ENCODE measurements at places on chromosomes 16 and 17. TPM values are rescaled to one million over a fixed set of nuclear protein-coding genes. Genes with fewer than 3 reads are reported as not detected.
A peak's percentile ranks its signal among the peaks of the same experiment; 100 is the strongest.

- DNase-seq = peak; percentile 87
Observed at GRCh38 chr17:74417178-74418045, 14.5 kb upstream of the GPRC5C start.

DNA sequence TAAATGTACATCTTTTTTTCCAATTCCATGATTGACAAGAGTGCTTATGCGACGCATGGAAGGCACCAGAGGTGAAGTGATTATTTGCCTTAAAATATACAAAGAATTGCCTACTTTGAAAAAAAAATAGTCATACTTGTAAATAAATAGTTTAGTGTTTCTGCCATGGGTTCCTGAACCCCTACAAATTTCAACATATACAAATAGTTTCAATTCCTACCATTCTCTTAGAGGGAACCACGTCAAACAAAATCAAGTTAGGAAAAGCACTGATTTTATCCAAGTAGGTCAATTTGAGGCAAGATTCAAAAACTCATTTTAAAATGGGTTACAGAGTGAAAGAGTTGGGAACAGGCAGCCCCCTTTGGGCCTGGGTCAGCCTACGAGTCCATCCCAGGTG is 11.7 kb downstream of the CMTM3 start:
- DNase-seq = no peak

DNA sequence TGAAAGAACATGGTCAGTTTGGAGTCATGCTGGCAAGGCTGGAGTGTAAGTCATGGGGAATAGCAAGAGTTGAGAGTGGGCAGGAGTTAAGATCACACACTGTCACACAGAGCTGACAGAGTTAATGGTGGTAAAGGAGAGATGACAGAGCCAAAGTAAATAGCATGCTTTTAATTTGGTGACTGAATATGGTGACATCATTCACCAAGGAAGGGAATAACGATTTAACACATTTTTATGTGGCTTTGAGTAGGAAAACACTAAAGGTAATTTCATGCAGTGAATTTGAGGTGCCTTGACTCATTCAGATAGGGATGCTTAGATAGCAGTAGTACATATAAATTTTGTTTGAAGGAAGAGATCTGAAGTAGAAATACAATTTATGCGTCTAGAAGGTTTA is 42.1 kb downstream of the SYNRG start:
- DNase-seq = no peak

- DNase-seq = no peak
Observed at GRCh38 chr17:40378966-40379365, 14.4 kb upstream of the GJD3 start.

GRCh38 chr17:38815576-38816193 is 9.4 kb downstream of the CWC25 start:
- DNase-seq = peak; percentile 73

- DNase-seq = no peak
Observed at GRCh38 chr17:44012391-44012790, 2.4 kb downstream of the TMEM101 start.

- peak; percentile 59 for DNase-seq
Observed at GRCh38 chr17:59643159-59644140, 23.8 kb downstream of the CLTC start.

GRCh38 chr16:58492735-58493134 is 7.2 kb upstream of the NDRG4 start:
- DNase-seq = no peak

Gene KRTAP4-6
- total RNA-seq = not detected

DNA sequence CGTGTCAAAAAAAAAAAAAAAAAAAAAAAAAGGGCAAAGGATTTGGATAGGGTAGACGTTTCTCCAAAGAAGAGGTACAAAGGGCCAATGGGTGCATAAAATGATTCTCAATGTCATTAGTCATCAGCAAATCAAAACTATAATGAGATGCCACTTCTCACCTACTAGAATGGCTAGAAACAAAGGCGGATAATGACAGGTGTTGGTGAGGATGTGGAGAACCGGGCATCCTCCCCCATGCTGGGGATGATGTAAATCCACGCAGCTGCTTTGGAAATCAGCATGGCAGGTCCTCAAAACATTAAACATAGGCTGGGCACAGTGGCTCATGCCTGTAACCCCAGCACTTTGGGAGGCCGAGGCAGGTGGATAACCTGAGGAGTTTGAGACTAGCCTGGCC is 9.4 kb downstream of the ITGAX start:
- no peak for DNase-seq
